HTR-8/SVneo (cell line): ENCODE measurements at places on chromosomes 2 and 18.

- no peak for DNase-seq
Observed at GRCh38 chr2:218289639-218290315, 2.5 kb downstream of the TMBIM1 start.

- no peak for DNase-seq
Observed at GRCh38 chr2:73007991-73008765, 63.3 kb downstream of the SFXN5 start.

DNA sequence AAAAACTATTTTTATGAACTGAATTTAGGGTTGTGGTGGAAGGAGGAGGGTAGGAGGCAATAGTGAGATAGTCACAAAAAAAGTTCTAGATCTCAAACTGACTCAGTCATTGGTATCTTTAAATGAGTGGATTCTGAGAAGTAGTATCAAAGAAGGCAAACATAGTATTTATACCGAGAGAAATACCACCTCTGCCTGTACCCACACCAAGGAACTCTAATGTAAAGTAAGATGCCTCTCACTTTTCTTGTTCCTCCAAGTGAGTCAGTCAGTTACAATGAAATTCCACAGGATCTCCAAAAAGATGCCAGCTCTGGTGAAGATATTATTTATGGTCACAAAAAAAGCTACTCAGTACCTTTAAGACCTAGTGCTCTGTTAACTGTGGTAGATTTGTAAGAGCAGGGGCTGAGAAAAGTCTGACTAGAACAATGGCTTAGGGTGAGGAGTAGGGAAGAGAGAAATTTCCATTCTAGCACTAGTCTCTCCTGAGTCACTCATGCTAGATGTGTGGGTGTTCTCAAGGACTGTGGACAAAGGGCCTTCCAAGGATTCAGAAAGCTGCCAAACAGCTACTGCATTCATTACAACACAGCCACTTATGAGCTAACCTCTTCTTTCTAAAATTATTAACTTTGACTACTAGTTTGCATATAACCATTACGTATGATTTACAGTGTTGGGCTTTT is 36.3 kb downstream of the YWHAQ start:
- DNase-seq: peak; percentile 44

- DNase-seq: no peak
Observed at GRCh38 chr2:80326861-80327260, 22.3 kb upstream of the LRRTM1 start.

- DNase-seq: no peak
Observed at GRCh38 chr2:2324119-2324518, 7.0 kb downstream of the MYT1L start.

- DNase-seq: no peak
Observed at GRCh38 chr2:177021706-177022343, 190.8 kb upstream of the HNRNPA3 start.

DNA sequence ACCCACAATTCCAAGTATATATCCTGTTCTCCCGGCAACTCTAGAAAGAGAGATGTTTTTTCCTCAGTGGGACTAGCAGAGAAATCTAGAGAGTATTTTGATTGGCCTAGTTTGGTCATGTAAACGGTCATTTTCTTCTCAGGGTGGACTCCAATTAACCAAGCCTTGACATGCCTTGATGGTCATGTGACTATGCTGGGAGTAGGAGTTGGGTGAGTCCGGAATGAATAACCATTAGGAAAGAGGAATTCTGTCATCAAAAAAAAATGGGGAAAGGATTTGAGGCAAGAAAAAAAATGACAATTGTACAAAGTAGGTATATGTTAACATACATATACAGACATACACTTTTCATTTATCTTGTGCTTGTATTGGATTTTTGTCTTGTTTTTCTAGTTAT is 248.2 kb upstream of the CDH20 start:
- DNase-seq: no peak

DNA sequence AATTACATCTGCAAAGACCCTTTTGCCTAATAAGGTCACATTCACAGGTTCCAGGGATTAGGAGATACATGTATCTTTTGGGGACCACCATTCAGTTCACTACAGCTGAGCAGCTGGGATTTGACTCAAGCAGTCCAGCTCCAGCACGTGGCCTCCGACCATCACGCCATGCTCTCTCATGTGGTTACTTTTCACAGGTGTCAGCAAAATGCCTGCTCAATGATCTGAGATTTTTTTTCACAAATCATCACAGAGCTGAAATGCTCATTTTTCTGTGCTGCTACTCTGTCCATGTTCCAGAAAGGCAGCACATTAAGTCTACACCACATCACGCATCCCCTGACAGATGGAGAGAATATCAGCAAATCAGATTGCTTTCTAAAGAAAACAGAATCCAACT is 98.5 kb upstream of the RMDN2 start:
- no peak for DNase-seq

DNA sequence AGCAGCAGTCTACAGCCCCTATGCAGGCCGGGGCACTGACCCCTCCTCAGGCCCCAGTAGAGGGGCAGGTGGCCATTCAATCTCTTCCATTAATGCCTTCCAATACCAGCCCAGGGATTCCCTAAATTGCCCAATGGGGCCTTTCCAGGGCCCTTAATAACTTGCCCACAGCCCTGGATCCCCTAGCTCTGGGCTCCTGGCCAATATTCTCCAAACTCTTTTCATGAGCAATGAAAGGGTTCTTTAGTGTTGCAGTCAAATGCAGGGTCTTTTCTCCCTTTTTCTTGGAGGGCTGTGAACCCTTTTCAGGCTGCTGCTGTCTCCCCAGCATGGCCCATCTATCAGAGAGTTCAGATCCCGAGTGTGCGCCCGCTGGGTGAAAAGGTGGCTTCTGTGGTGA is 41.3 kb upstream of the SLC1A4 start:
- no peak for DNase-seq

- no peak for DNase-seq
Observed at GRCh38 chr2:108377401-108377800, 353 bp upstream of the SULT1C4 start.

GRCh38 chr2:203798296-203799087 is 69.1 kb upstream of the CTLA4 start:
- no peak for DNase-seq

DNA sequence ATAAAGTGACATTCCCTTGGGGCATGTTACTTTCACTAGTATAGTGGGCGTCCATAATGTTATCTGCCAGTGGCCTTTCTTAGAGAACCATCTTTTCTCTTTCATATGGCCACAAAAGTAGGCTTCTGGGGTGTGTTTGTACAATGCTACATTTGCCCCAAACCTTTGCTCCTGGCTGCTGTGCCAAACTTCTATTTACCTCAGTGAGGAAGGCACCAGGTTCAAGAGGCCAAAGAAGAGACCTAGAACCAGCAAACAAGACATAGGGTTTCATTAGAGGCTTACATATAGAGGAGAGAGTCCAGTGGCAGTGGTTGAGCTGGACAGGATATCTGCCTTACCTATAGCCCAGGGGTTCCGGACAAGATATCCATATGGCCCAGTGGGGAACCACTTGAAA is 48.5 kb downstream of the CPO start:
- no peak for DNase-seq

- no peak for DNase-seq
Observed at GRCh38 chr2:159521272-159521671, 95.1 kb downstream of the BAZ2B start.

DNA sequence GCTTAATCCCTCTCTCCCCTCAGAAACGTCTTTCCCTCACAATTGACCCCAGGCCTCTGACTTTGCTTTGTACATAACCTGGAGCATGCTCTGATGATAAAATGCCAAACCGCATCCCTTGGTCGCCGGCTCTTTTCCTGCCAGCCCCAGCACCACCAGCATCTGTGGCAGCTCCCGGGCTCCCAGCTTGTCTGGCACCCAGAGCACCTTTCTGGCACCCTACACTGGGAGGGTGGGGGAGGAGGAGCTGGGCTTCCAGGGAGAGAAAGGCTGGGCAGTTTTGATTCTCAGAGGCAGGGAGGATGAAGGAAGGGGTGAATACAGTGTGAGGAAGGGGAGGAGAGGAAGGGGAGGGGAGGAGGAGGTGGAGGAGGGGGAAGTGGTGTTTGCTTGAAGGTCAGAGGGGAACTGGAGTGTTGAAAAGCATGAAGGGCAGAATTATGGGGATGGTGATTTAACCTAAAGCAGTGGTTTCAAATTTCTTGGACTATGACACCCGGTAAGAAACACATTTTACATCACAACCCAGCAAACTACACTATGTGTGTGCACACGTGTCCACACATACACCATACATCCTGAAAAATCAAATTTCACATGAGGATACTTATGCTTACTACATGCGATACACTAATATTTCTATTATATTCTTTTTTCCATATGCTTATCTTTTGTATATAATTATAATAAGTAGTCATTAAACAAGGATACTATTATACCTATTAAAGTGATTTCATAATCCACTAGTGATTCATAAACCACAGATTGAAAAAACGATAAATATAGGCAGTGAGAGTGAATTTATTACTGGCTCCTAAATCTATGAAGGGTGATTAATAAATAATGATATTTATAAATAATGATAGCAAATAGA is 30.0 kb upstream of the IGFBP2 start:
- DNase-seq: no peak

DNA sequence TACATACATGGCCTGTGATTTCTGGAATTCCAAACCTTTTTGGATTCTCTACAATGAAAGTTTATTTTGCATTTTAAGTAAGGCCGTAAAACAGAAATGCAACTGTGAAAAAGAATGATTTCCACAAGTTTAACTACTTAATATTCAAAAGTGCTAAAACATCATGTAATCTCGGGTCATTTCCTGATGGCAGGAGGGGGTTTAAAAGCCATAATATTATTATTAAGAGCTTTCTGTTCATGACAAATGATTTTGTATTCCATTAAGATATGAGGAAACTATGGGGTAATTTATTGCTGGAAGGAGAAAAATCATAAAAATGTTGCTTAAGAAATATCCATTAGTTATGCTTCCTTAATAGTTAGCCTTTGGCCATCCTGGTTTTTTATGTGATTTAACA is 65.7 kb downstream of the COL4A3 start:
- no peak for DNase-seq

GRCh38 chr2:234528410-234529148 is 31.7 kb upstream of the ARL4C start:
- no peak for DNase-seq

DNA sequence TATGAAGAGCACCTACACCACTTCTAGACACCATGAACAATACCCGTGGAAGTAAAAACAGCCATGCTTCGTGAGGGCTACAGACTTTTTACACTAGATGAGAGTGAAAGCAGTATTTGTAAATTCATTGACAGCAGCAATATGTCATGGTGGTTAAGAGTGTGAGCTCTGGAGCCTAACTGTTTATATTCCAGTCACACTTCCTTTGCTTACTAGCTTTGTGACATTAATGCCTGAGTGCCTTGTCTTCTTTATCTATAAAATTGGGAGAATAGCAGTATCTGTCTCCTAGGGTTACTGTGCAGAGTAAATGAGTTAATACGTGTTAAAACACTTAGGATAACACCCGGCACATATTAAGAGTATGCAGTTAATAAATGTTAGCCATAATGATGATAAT is 33.8 kb upstream of the RPRM start:
- DNase-seq: no peak

DNA sequence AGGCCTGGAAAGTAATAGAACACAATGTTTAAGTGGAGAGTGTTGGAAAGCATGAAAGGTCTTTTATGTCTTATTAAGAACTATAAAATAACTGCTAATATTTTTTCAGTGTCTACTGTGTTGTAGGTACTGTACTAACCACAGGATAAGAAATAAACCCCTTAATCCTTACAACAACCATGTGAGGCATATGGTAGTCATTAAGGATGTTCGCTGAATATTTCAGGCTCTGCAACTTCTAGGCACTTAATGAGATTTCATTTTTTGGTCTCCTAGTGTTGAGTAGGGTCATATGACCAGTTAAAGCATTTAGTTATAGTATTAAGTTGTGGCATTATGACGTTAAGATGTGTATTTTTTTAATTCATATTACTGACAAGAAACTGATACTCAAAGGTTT is 346.6 kb upstream of the KCNH7 start:
- DNase-seq: no peak

GRCh38 chr18:21763846-21764646 is 23.5 kb downstream of the MIB1 start:
- DNase-seq: no peak

- DNase-seq: no peak
Observed at GRCh38 chr2:34107811-34108210, 508.7 kb upstream of the FAM98A start.

- peak; percentile 63 for DNase-seq
Observed at GRCh38 chr2:201235860-201236811, 24.2 kb upstream of the CASP8 start.

DNA sequence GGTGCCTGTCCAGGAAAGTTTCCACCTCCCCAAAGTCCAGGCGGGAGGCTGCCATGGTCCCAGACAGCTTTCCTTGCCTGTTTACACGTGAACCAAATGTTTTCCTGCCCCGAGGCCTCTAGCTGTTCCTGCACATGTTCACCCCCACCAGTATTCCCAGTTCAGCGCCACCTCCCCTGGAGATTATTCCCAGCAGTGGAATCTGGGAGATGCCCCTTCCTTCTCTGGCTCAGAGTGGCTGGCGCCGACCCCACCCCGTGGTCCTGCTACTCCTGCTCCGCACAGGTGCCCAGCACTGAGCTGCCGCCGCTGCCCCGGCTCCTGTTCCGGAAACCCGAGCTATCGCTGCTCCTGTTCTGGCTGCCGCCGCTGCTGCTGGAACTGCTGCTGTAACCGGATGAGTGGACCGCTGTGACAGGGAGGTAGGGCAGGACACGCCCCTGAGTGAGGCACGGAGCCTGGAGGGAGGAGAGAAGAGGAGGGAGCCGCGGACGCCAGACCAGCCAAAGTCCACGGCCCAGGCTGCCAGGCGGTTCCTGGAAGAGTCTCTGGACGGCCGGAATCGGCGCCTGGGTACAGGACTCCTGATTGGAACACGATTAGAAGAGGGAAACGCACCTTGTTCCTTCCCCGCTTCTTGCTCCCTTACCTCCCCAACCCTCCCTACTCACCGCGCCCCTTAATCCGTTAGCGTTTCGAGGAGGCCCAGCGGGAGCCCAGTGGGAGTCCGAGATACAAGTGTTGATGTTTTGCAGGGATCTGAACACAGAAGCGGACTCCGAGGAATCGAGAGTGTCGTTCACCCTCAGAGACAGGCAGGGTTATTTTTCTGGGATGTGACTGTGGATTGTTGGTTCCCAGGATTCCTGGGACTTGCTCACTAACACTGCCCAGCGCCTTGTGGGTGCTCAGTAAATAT is at the start of gene PDE11A:
Gene PDE11A, minus strand, starts transcription at position 395 of the 919 bp plus-strand sequence. Its CDS starts 340 bp downstream, at position 55.
- DNase-seq: peak; percentile 80

GRCh38 chr2:70927641-70928040 is 8.1 kb upstream of the ATP6V1B1 start:
- DNase-seq: no peak

DNA sequence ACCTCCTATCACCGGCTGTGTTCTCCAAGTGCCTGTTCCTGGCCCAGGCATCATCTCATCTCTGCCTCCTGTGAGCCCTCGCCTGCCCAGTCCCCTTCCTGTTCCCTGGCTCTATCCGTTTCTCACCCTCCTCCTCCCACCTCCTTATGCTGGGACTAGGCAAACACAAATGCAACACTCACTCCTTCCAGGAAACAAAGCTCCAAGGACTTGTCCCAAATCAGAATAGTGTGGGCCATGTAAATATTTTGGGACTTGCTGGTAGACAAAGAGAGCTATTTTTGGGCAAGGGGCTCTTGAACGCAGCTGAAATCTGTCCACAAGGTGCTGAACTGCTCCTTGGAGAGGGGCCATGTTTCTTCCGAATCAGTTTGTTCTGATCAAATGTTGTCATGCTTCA is 25.3 kb downstream of the MBP start:
- DNase-seq: no peak

GRCh38 chr2:161436411-161436810 is 20.3 kb downstream of the TBR1 start:
- no peak for DNase-seq
